Common myeloid progenitor, CD34-positive (primary cell): ENCODE measurements at places on chromosomes 1 and 21.

- H3K27ac ChIP-seq, result no peak within 1 kb of the TSS
- H3K4me3 ChIP-seq, result peak within 1 kb of the TSS; percentile 70
- DNase-seq, result peak; percentile 36
- peaks cover 88% of the 10 kb centered on the region for H3K27me3 ChIP-seq
- no peaks in the 10 kb centered on the region for H3K36me3 ChIP-seq
Measured at GRCh38 chr21:31872452-31873274, at the start of gene HUNK. Gene HUNK (plus strand): TSS chr21:31873020. CDS start chr21:31873675, 655 bp downstream.

GRCh38 chr1:87117761-87118368, 203.4 kb downstream of the HS2ST1 start:
- no peaks in the 10 kb centered on the region for H3K4me1 ChIP-seq
- H3K36me3 ChIP-seq, result no peaks in the 10 kb centered on the region
- no peak overlapping the region for H3K4me3 ChIP-seq
- H3K27ac ChIP-seq, result no peak overlapping the region

DNA sequence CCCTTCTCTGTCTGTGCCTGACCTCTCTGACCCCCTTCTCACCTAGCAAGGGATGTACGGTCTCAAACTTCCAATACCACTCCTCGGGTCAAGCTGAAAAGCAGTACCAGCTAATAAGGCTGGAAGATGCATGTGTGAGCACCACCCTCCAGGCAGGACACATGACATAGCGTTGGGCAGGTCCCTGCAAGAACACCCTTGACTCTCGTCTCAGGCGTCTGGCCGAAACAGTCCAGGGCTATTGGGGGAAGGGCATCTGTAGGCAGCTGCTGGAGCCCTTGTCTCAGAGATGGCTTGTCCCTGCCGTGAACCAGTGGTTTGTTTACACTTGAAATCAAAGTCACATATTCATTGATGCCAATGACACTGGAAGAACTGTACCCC, 56.5 kb downstream of the CD46 start:
- DNase-seq, result no peak
- H3K27ac ChIP-seq, result no peak overlapping the region
- peaks cover 49% of the 10 kb centered on the region for H3K36me3 ChIP-seq

DNA sequence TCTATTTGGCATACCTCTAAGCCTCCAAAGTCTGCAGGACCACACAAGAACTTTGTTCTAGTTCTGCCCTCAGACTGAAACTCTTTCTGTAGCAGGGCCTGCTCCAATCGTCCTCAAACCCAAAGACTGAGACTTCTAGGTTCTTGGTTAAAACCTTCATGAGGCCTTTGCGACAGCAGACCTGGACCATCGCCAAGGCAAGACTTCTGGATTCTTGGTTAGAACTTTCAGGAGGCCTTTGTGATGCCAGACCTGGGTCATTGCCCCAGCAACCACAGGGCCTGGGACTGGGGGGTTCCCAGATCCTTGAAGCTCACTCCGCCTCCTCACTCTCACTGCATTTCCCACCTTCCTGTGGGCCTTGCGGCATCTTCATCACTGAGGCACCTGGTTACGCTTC, at the start of gene ATP1A4:
TSS of gene ATP1A4 (plus strand) at position 301 of the 400 bp plus-strand sequence. CDS start 438 bp downstream, outside the sequence.
- H3K36me3 ChIP-seq, result no peaks in the 10 kb centered on the region
- no peak for DNase-seq
- no peak within 1 kb of the TSS for H3K4me3 ChIP-seq
- H3K4me1 ChIP-seq, result no peaks in the 10 kb centered on the region
- H3K27me3 ChIP-seq, result no peaks in the 10 kb centered on the region
- H3K27ac ChIP-seq, result no peak within 1 kb of the TSS

DNA sequence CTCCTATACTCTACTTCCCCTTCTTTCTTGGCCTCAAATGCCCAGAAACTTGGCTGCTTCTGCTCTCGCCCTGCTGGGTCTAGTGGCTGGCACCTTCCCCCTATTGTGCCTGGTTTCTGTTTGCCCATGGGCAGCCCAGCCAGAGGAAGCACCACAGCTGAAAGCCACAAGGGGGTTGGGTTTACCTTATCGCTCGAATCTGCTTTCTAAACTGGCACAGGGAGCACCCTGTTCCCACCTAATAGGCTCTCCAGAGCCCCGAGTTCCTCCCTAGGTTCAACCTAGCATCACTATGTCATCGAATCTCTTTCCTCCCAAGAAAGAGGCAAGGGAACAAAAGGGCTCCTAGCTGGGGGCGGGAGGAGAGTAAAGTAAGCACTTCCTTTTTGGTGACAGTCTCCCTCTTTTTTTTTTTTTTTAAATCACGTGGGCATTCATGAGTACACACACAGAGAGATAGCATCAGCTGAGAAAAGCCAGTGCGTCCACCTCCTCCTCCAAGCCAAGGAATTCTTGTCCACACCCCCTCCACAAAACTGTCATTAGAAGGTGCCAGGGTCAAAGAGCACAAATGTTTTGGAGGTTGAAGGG, 72.8 kb downstream of the PLEKHA6 start:
- peak overlapping the region; percentile 64 for H3K4me3 ChIP-seq
- no peak overlapping the region for H3K27ac ChIP-seq
- H3K36me3 ChIP-seq, result no peaks in the 10 kb centered on the region
- peaks cover 61% of the 10 kb centered on the region for H3K4me1 ChIP-seq

- H3K27ac ChIP-seq, result peak overlapping the region; percentile 98
- H3K27me3 ChIP-seq, result no peaks in the 10 kb centered on the region
- H3K4me3 ChIP-seq, result peak overlapping the region; percentile 95
- DNase-seq, result no peak
- H3K36me3 ChIP-seq, result no peaks in the 10 kb centered on the region
- H3K4me1 ChIP-seq, result peaks cover 9% of the 10 kb centered on the region
Measured at GRCh38 chr1:86706018-86706635, 1.8 kb downstream of the SH3GLB1 start.

DNA sequence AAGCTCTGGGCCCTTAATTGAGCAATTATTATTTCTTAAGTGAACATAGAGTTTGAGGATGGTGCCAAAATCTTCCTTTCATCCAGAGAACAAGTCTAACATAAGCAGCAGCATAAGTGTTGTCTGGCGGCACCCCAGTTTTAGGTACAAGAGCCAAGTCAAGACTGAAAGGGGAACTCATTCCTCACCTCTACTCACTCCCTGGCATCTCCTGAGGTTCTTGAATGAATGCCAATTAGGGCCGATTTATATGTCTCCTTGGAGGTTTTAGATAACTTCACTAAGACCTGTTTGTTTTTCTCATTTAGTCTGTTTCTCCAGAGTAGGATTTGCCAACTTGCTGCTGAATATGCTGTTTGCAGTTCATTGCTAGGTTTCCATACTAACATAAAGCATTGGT, 42.6 kb upstream of the ADGRL2 start:
- no peak overlapping the region for H3K27ac ChIP-seq
- no peak overlapping the region for H3K4me3 ChIP-seq
- H3K27me3 ChIP-seq, result no peaks in the 10 kb centered on the region
- DNase-seq, result peak; percentile 4

GRCh38 chr1:4071653-4072052, 171.6 kb upstream of the C1orf174 start:
- no peak overlapping the region for H3K4me3 ChIP-seq
- H3K36me3 ChIP-seq, result no peaks in the 10 kb centered on the region
- DNase-seq, result no peak
- H3K4me1 ChIP-seq, result no peaks in the 10 kb centered on the region
- H3K27ac ChIP-seq, result no peak overlapping the region

DNA sequence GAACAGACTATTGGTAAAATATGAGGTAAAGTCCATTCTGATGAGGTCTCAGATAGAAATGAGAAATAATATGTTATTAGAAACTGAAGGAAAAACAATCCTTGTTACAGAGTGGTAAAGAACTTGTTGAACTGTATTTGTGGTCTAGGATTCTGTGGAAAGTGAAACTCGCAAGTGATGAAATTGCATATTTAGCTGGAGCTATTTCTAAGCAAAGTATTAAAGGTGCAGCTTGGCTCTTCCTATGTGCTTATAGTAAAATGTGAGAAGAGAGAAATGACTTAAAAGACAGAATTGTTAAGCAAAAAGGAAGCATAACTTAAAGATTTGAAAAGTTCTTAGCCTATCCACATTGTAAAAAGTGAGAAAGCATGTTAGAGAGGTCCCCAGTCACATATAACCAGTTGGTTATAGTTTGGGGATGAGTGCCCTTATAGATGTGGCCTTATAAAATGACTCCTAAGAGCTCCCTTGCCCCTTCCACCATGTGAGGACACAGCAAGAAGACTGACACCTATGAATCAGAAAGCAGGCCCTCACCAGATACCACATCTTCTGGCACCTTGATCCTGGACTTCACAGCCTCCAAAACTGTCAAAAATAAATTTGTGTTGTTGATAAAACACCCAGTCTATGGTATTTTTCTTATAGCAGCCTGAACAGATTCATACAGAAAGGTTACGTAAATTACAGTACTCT, 24.8 kb downstream of the PHTF1 start:
- no peaks in the 10 kb centered on the region for H3K4me1 ChIP-seq
- H3K36me3 ChIP-seq, result peaks cover 16% of the 10 kb centered on the region
- no peak for DNase-seq
- H3K4me3 ChIP-seq, result no peak overlapping the region
- no peaks in the 10 kb centered on the region for H3K27me3 ChIP-seq

- H3K27ac ChIP-seq, result no peak overlapping the region
- H3K27me3 ChIP-seq, result no peaks in the 10 kb centered on the region
- H3K4me3 ChIP-seq, result no peak overlapping the region
- H3K36me3 ChIP-seq, result no peaks in the 10 kb centered on the region
- DNase-seq, result no peak
Measured at GRCh38 chr1:87760654-87761053, 432.0 kb downstream of the LMO4 start.

- no peaks in the 10 kb centered on the region for H3K36me3 ChIP-seq
- H3K4me3 ChIP-seq, result peak overlapping the region; percentile 31
- H3K4me1 ChIP-seq, result no peaks in the 10 kb centered on the region
- H3K27ac ChIP-seq, result no peak overlapping the region
Measured at GRCh38 chr1:202643397-202644218, 66.6 kb downstream of the SYT2 start.

- H3K27ac ChIP-seq, result no peak overlapping the region
- H3K4me1 ChIP-seq, result peaks cover 6% of the 10 kb centered on the region
- no peak overlapping the region for H3K4me3 ChIP-seq
Measured at GRCh38 chr1:16218674-16219071, 6.2 kb upstream of the ARHGEF19 start.

- peaks cover 18% of the 10 kb centered on the region for H3K4me1 ChIP-seq
- no peak for DNase-seq
- no peaks in the 10 kb centered on the region for H3K27me3 ChIP-seq
- no peak overlapping the region for H3K27ac ChIP-seq
Measured at GRCh38 chr1:10936998-10937901, 75.2 kb upstream of the TARDBP start.

DNA sequence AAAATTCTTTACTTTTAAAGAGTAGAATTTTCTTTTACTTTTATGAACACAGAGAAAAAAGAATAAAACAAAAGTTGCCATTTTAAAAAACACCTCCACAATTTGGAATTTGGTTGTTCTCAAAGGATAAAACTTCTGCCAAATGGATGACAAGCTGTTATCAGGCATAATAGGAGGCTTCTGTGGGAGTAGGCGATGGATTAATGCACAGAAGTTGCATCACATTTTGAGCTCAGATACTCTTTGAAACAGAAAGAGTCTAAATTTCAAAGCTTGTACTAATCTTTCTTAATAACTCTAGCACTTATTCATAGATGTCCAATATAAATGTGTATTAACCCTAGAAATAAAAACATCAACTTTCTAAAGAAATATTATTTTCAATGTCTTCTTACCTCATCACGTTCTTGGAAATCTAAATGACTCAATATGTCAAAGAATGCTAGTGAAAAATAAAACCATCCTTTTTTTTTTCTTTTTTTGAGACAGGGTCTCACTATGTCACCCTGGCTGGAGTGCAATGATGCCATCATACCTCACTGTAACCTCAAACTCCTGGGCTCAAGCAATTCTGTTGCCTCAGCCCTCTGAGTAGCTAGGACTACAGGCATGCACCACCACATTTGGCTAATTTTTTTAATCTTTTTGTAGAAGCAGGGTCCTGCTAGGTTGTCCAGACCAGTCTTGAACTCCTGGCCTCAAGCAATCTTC, 112.8 kb upstream of the USP25 start:
- H3K27ac ChIP-seq, result no peak overlapping the region
- DNase-seq, result no peak
- no peaks in the 10 kb centered on the region for H3K27me3 ChIP-seq
- H3K36me3 ChIP-seq, result no peaks in the 10 kb centered on the region
- H3K4me1 ChIP-seq, result no peaks in the 10 kb centered on the region

- no peak overlapping the region for H3K4me3 ChIP-seq
- no peaks in the 10 kb centered on the region for H3K27me3 ChIP-seq
- H3K36me3 ChIP-seq, result peaks cover 34% of the 10 kb centered on the region
- no peaks in the 10 kb centered on the region for H3K4me1 ChIP-seq
Measured at GRCh38 chr1:21843208-21843607, 31.1 kb downstream of the LDLRAD2 start.

GRCh38 chr1:219159946-219160645, 13.6 kb upstream of the LYPLAL1 start:
- DNase-seq, result no peak
- no peaks in the 10 kb centered on the region for H3K4me1 ChIP-seq
- no peak overlapping the region for H3K4me3 ChIP-seq
- no peaks in the 10 kb centered on the region for H3K36me3 ChIP-seq

GRCh38 chr1:41738006-41738405, 180.7 kb downstream of the HIVEP3 start:
- no peaks in the 10 kb centered on the region for H3K27me3 ChIP-seq
- H3K36me3 ChIP-seq, result no peaks in the 10 kb centered on the region
- H3K27ac ChIP-seq, result no peak overlapping the region
- no peak for DNase-seq

DNA sequence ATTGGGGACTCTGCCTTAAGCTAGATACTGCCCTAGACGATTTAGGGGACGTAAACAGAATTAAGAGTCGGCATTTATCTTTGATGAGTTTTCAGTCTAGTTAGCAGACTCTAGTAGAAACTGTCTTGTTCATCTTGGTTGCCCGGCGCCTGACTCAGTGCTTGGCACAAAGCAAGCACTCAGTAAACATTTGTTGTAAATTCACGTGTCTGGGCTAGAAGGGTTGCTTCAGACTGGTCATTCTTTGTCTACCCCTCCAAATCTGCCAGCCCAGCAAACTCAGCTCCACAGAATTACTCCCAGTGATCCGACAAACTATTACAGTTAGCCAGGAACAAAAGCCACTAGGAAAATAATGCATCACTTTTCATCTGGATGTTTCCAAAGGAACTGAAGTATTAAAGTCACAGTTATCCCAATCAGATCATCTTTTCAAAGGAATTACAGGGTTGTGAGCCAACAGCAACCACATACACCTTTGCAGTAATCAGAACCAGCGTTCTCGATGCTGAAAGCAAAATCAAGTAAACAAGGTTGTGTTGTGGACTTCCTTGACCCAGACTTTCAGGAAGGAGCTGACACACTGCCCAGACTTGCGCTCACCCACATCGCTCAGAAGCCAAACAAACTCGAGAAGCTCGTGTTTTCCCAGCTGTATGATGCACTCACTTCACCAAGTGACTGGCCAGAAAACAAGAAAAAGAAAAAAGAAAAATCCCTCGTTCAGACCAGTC, 66.5 kb upstream of the GADD45A start:
- H3K27ac ChIP-seq, result no peak overlapping the region
- no peaks in the 10 kb centered on the region for H3K27me3 ChIP-seq
- H3K4me1 ChIP-seq, result no peaks in the 10 kb centered on the region
- H3K36me3 ChIP-seq, result no peaks in the 10 kb centered on the region

DNA sequence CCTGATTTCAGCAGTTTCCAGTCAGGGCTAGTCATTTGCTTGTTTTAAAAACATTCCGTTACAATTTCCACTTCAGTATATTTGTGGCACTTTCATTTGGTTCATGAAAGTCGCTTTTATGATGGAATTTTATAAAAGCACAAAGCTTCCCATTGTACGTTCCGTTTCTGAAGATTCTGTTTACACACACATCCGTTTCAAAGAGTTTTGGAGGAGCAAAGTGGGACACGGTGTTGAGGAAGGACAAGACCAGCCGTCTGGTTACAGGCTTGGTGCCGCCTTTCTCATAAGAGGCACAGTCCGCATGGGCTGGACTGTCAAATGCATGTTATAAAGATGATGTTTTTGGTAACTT, 60.3 kb downstream of the FAAP20 start:
- H3K4me1 ChIP-seq, result peaks cover 22% of the 10 kb centered on the region
- H3K4me3 ChIP-seq, result no peak overlapping the region
- no peak for DNase-seq
- no peaks in the 10 kb centered on the region for H3K27me3 ChIP-seq
- H3K36me3 ChIP-seq, result no peaks in the 10 kb centered on the region
